ENCODE measurements at places on chromosomes 7 and 10.

- no peak for DNase-seq
Measured at GRCh38 chr7:126079581-126079980, 1150.0 kb upstream of the POT1 start.

- no peak for DNase-seq
Measured at GRCh38 chr10:128178302-128178958, 52.2 kb upstream of the MKI67 start.

- DNase-seq, result no peak
Measured at GRCh38 chr10:5424751-5425150, 12.4 kb downstream of the NET1 start.

DNA sequence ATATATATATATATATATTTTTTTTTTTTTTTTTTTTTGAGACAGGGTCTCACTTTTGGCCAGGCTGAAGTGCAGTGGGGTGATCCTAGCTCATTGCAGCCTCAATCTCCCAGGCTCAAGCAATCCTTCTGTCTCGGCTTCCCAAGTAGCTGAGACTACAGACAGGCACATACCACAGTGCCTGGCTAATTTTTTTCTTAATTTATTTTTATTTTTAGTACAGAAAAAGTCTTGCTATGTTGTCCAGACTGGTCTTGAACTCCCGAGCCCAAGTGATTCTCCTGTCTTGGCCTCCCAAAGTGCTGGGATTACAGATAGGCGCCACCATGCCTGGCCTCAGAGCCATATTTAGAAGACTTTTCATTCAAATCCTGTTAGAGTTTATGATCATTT, 79.6 kb downstream of the PRTFDC1 start:
- no peak for DNase-seq

- no peak for DNase-seq
Measured at GRCh38 chr10:33460505-33461294, 126.2 kb upstream of the NRP1 start.

DNA sequence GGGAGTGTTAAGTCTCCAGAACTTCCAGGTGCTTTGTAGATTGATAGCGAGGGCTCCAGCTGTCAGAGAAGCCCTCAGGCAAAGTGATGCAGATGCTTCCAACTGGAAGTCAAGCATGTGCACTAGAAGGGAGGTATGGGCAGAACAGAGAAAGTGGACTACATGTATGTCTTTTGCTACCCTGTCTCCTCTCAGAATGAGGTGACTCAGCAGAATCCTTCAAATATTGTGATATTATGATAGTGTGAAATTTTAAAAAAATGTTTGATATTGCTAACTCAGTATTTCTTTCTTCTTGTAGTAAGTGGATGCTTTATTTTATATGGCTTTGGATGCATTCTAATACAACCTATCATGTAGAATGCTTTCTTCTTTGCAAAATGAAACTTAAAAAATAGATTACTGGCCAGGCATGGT, 138.9 kb upstream of the SVIL start:
- no peak for DNase-seq

Data from foreskin melanocyte (primary cell).